ENCODE measurements at places on chromosomes 11 and 22.

DNA sequence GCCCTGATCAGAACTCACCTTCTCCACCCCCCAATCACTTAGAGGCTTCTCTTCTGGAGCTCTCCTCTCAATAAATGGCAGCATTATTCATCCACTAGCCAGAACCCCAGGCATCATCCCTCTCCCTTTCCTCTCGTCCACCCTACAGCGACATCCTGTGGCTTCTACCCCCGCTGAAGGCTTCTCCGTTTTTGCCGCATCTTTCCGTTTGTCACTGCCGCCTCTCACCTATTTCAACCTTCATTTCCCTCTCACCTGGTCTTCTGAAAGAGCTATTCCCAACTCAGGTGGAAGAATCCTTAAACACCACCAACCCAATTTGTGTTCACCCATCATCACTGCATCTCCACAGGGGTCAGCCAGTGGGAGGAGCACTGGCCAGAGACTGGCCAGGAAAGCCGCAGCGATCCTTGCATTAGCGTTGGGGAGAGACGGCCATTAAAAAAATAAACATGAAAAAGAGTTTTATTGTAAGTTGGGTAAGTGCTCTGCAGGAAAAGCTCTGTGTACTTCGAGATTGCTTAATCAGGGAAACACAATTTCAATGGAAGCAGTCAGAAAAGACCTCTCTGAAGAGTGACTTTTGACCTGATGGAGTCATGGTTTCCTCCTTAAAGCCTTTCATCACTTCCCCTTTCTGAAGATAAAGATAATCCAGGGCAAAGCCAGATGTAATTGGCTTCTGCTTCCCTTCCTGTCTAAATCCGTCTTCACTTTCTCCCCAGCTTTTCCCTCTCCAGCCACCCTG, 36.7 kb downstream of the SPATA19 start:
- no peak for DNase-seq

- no peak for DNase-seq
Observed at GRCh38 chr11:68582416-68583040, 101.8 kb upstream of the GAL start.

GRCh38 chr11:100706179-100706578, 19.1 kb downstream of the ARHGAP42 start:
- no peak for DNase-seq

- no peak for DNase-seq
Observed at GRCh38 chr11:102610200-102610599, 14.9 kb downstream of the MMP20 start.

GRCh38 chr11:11363674-11364073, 10.6 kb upstream of the CSNK2A3 start:
- DNase-seq = no peak

DNA sequence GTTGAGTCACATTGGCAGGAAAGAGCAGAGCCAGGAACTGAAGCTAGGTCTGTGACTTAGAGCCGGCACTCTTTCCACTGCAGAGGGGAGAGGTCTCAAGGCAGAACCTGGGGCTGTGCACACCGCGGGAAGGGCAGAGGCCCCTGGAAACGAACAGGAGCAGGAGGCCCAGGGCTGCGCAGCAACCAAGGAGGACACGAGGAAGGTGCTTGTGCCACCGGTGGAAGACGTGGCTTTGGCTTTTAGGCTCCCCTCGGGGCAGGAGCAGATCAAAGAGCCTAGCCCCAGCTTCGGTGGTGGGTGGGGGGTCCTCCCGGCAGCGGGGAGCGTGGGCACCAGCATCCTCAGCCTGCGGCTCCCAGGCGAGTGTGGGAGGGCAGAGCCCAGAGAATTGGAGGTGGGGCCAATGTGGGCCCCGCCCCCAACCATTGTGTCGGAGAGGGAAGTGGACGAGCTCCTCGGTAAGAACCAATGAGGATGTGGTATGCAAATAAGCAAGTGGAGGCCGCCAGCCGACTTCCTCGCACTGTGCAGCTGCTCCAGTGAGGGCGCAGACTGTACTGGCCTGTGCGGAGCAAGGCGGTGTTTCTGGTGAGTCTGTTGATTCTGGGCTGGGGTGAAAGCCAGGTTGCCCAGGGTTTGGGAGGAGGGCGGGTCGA, at the start of gene CCDC116:
TSS of gene CCDC116 (plus strand) at position 524 of the 659 bp plus-strand sequence. CDS start 422 bp downstream, outside the sequence.
- DNase-seq = no peak

GRCh38 chr11:92826136-92826535, 143.3 kb upstream of the MTNR1B start:
- DNase-seq = peak; percentile 9

GRCh38 chr11:123230346-123230745, 35.3 kb upstream of the CLMP start:
- no peak for DNase-seq
